Esophagus (tissue), 2 donors: ENCODE measurements at places on chromosomes 12 and 14. TPM values are rescaled to one million over a fixed set of nuclear protein-coding genes. Genes with fewer than 3 reads are reported as not detected.

SMCO3 gene
- polyA plus RNA-seq = 0.01 TPM

PSMC1 gene
- polyA plus RNA-seq = 64.1 TPM

RIPK3 gene
- polyA plus RNA-seq = 13.3 TPM

RIC8B gene
- polyA plus RNA-seq = 1.5 TPM
